ENCODE measurements at places on chromosomes 16 and 17. TPM values are rescaled to one million over a fixed set of nuclear protein-coding genes. Genes with fewer than 3 reads are reported as not detected.

- DNase-seq, result no peak
These were observed 3.0 kb downstream of the EVI2B start for GRCh38 chr17:31310886-31311285.

GRCh38 chr16:67917852-67918236, 13.8 kb downstream of the CTRL start:
- DNase-seq, result no peak

DNA sequence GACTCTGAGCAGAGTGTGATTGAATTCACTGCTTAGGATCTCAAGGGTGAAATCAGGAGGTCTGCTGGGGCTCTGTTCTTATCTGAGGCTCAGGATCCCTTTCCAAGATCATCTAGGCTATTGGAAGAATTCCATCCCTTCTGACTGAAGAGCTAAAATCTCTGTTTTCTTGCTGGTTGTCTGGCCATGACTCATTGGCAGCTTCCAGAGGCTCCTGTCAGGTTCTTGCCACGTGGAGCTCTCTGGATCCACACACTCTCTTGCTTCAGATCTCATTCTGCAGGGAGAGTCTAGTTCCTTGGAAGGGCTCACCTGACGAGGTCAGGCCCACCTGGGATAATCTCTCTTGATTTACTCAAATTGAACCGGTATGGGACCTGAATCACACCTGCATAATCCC, 930.7 kb downstream of the CDH8 start:
- no peak for DNase-seq

Gene CACNA1G
- 8.1 TPM for polyA plus RNA-seq

DNA sequence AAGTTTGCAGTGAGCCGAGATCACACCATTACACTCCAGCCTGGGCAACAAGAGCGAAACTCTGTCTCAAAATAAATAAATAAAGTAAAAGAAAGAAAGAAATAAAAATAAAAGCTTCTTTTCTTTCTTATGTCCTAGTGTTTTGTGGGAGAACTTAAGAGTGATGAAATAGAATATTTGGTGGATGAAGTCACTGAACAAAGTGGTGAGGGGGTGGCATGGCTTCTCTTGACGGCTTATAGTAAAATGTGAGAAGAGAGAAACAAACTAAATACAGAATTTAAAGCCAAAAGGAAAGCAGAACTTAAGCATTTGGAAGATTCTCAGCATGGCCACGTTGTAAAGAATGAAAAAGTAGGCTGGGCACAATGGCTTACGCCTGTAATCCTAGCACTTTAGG, 15.3 kb downstream of the SGF29 start:
- no peak for DNase-seq

Gene CNEP1R1
- polyA plus RNA-seq, result 30.6 TPM

DNA sequence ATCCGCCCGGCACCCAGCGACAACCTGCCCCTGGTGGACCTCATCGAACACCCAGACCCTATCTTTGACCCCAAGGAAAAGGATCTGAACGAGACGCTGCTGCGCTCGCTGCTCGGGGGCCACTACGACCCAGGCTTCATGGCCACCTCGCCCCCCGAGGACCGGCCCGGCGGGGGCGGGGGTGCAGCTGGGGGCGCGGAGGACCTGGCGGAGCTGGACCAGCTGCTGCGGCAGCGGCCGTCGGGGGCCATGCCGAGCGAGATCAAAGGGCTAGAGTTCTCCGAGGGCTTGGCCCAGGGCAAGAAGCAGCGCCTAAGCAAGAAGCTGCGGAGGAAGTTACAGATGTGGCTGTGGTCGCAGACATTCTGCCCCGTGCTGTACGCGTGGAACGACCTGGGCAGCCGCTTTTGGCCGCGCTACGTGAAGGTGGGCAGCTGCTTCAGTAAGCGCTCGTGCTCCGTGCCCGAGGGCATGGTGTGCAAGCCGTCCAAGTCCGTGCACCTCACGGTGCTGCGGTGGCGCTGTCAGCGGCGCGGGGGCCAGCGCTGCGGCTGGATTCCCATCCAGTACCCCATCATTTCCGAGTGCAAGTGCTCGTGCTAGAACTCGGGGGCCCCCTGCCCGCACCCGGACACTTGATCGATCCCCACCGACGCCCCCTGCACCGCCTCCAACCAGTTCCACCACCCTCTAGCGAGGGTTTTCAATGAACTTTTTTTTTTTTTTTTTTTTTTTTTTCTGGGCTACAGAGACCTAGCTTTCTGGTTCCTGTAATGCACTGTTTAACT, 1.0 kb downstream of the NOG start:
- DNase-seq, result peak; percentile 24

GRCh38 chr17:59093702-59094231, 12.9 kb downstream of the TRIM37 start:
- DNase-seq, result peak; percentile 73

Gene CCL8
- polyA plus RNA-seq, result not detected

Gene NGFR
- 8.2 TPM for polyA plus RNA-seq

DNA sequence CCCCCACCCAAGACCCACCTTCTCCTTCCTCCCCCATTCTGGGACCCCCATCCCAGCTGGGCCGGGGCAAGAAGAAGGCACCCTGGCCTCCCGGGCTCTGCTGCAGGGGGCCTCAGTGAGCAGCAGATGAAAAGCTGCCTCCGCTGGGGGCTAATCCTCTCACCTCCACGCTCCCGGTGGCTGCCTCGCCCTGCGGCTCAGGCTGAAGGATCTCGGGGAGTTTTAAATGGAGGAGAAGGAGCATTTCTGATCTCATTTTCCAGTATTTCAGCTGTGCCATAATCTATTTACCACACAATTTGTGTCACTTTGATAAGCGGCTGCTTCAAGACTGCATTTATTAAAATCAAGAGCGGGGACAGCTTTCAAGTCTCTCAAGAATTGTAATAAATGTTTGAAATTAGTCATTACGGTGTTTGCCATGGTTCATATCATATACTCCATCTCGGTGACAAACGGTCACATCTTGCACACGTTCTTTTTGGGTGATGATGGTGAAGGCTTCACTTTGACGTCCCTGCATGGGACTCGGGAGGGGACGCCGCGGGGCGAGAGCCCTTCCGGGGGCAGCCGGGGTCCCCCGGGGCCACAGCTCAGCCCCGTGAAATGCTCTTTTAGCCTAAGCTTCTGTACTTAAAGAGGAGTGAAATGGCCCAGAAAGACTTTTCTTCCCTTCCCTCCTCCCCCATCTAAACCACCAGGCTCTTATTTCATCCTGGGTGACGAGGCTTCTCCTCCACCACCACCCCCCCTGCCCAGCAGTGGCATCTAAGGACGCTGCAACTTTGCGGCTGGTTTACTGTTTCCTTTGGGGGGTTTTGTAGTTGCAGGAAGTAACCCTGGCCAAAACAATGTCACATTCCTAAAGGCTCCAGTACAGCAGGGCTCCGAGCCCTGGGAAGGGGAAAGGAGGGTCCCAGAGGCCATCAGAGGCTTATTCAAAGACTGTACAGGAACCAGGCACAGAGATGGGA, 313.1 kb upstream of the TNRC6C start:
- DNase-seq, result peak; percentile 74

DNA sequence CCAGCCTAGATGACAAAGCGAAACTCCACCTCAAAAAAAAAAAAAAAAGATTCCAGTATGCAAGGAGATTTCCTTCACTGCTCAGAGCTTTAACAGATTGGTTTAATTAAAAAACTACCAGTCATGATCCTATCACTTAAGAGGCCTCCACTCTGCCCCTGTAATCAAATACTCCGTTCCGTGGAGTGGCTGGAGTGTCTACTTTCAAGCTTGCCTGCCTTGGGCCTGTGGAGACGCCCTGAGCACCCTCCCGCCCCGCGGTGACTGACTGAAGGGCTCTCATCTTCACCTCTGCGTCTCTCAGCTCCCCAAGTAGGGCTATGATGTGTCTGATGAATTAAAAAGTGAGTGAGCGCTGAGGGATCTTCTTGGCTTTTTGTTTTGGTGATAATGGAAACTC, 25.3 kb upstream of the TRPV3 start:
- DNase-seq, result peak; percentile 11

Gene ESRP2
- 45.3 TPM for polyA plus RNA-seq

- DNase-seq, result peak; percentile 58
These were observed 354 bp upstream of the ESRP2 start for GRCh38 chr16:68236137-68236825.

Gene GSDMA
- 2.7 TPM for polyA plus RNA-seq

DNA sequence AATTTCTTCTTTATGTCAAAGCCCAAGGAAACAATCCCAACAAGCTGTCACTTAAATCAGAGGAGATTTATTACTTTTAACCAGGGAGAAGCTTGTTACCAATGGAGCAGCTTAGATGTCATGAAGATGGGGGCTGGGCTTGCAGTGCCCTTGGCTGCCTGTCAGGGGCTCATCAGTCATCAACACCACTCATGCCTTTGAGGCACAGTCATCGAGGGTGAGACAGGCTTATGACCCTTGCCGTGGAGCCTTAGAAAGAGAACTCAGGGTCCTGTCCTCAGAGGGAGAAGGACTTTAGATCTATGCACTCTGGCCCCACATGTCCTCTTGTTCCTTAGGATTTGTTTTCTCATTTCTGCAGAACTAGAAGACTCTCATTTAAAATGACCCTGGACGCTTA, 318.3 kb downstream of the CBLN1 start:
- no peak for DNase-seq

Gene PERCC1
- polyA plus RNA-seq, result not detected

DNA sequence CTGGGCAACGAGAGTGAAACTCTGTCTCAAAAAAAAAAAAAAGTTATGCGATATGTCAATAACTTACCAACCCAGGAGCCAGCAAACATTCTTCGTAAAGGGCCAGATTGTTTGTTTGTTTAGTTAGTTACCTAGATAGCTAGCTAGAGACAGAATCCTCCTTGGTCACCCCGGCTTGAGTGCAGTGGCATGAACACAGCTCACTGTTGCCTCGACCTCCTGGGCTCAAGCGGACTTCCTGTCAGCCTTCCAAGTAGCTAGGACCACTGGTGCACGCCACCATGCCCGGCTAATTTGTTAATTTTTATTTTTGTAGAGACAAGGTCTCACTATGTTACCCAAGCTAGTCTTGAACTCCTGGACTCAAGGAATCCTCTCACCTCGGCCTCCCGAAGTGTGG, 113.0 kb downstream of the LITAF start:
- DNase-seq, result no peak

GRCh38 chr17:38343608-38344419, at the start of gene GPR179:
TSS of gene GPR179 (minus strand) at chr17:38343956. CDS start at chr17:38343789, 167 bp downstream.
- DNase-seq, result no peak

GRCh38 chr17:58329810-58330537, 1.4 kb upstream of the TSPOAP1 start:
- DNase-seq, result no peak

GRCh38 chr16:48602356-48603014, 7.5 kb downstream of the N4BP1 start:
- no peak for DNase-seq

GRCh38 chr17:29617125-29617480, 5.6 kb downstream of the CORO6 start:
- DNase-seq, result peak; percentile 75

GRCh38 chr16:55037046-55037445, 106.4 kb downstream of the IRX5 start:
- peak; percentile 29 for DNase-seq

DNA sequence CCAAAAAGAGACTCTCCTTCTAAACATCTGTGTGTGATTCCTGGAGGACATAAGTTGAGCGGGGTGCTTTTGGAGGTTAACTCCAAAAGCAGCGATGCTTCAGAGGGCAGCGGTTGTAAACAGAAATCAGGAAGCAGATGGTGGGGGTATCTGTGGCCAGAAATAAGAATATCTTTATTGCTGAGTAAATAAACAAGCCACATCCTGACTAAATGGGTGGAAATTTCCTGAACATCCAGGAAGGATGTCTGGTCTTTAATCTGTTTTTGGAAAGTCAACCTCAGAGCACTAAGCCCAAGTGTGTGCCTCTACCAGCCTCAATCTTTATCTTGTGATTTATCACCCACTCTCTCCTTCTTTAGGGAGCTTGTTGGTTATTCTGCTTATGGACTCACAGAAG, 123.3 kb downstream of the CDH13 start:
- DNase-seq, result peak; percentile 4

GRCh38 chr17:4503283-4504025, 4.8 kb downstream of the SPNS2 start:
- DNase-seq, result no peak

- no peak for DNase-seq
These were observed 22.9 kb upstream of the C1QL1 start for GRCh38 chr17:44990994-44991393.

- no peak for DNase-seq
These were observed 1093.3 kb upstream of the CDH8 start for GRCh38 chr16:63129411-63130125.

Gene APOBR
- 0.87 TPM for polyA plus RNA-seq

GRCh38 chr17:45394913-45395568, 37.6 kb downstream of the ARHGAP27 start:
- peak; percentile 93 for DNase-seq

Gene KRTAP9-8
- not detected for polyA plus RNA-seq

Gene GIT1
- 56.0 TPM for polyA plus RNA-seq

GRCh38 chr17:80832266-80832676, 159.4 kb upstream of the CHMP6 start:
- no peak for DNase-seq

- no peak for DNase-seq
These were observed at the start of gene PHLPP2 for GRCh38 chr16:71724320-71724751. TSS of gene PHLPP2 (minus strand) at chr16:71724701. CDS start at chr16:71714795, 9,906 bp downstream.

DNA sequence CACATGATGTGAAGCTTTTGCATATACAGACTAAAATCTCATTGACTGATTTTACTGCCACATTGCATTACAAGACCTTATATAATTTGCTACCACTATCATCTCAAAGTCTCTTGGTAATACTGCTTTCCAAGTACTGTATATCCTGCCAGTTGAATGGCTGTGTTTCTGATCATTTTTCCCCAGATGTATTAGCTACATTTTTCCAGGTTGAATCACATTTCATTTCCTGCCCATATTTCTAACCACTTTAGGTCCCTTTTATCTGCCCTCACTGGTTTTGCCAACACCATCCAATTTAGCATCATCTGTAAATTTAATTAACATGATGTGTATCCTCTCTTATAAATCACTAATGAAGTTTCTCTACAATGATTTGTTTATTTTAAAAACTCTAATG, 365.7 kb upstream of the PMFBP1 start:
- no peak for DNase-seq

Gene C1QTNF1
- 2.2 TPM for polyA plus RNA-seq

DNA sequence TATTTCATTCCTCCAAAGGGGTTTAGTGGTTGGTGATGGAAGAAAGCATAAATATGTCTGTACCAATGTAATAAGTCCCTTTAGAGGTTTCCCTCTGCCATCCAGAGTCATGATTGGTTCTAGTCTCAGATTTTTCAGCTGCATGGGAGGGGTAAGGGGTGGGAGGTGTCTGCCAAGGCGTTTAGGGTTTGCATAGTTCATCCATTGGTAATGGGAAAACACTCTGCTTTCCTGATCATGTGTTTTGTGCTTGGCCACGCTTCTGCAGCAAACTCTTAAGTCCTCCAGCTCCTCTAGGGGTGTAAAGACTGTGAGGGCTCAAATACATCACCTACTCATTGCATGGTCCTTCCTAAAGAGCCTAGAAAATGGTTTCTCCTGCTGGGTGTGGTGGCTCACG, 29.8 kb downstream of the LIG3 start:
- DNase-seq, result no peak

DNA sequence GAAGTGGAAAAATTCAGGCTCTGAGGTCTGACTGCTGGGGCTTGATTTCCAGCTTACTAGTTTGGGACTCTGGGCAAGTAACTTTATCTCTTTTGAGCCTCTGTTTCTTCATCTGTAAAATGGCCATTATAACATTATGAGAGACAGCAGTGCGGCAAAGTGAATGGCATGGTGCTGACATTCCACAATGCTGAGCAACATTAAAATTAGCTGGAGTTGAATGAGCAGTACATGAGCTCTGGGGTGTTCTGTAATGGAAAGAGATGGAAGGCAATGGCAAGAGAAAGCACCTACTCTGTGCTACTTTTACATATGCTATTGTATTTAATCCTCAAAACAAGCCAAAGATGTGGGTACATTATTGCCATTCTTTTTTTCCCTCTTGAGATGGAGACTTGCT, 535.7 kb upstream of the CDH11 start:
- DNase-seq, result no peak
